ENCODE measurements at places on chromosomes 1 and 21.

- DNase-seq, result no peak
These were observed 118.1 kb downstream of the PGBD5 start for GRCh38 chr1:230308039-230308438.

- no peak for DNase-seq
These were observed 32.4 kb downstream of the PRMT2 start for GRCh38 chr21:46667741-46668380.

DNA sequence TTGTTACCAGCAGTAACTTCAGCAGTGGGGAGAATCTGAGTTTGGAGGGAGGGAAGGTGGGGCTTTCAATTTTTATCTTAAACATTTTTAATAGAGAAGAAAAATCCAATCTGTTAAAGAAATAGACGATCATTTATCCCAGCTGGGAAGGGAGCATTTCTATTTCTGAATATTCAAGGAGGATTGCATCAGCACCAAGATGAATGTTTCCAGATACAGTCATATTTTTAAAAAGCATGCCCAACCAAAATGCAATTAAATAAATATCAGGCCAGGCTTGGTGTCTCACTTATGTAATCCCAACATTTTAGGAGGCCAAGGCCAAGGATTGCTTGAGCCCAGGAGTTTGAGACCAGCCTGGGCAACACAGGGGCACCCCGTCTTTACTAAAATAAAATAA, 1.7 kb upstream of the ATP1A4 start:
- DNase-seq, result no peak

- no peak for DNase-seq
These were observed 240.1 kb downstream of the NPHP4 start for GRCh38 chr1:5751833-5752745.

DNA sequence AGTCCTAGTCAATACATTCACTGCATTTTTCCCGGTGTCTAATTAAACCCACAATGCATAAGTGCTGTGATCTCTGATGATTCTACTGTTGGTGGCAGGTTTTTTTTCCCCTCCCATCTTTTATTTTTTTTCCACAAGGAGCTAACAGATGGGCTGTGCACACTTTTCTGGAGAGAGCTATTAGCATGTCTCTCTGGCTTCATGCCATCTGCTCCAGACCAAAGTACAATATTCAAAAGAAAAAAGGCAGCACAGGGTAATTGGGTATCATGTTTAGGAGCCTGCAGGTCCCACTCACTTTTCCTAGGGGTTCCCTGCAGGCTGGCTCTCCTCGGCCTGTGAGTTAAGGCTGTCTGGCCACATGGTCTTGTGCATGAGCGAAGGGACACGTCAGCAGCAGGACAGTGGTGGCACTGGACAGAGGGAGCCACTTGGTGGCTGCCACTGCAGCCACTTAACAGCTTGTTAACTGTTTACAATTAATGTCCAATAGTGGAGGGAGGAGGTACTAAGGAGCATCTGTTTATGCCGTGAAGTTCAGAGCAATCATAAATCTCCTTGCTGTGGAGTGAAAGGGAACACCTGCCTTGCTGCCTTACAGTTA, 53.5 kb upstream of the C8B start:
- DNase-seq, result no peak
